ENCODE measurements at places on chromosomes 6 and 20. TPM values are rescaled to one million over a fixed set of nuclear protein-coding genes. Genes with fewer than 3 reads are reported as not detected.

GRCh38 chr6:144063744-144064401 lies 31.5 kb downstream of the SF3B5 start:
- peak; percentile 76 for DNase-seq

DNA sequence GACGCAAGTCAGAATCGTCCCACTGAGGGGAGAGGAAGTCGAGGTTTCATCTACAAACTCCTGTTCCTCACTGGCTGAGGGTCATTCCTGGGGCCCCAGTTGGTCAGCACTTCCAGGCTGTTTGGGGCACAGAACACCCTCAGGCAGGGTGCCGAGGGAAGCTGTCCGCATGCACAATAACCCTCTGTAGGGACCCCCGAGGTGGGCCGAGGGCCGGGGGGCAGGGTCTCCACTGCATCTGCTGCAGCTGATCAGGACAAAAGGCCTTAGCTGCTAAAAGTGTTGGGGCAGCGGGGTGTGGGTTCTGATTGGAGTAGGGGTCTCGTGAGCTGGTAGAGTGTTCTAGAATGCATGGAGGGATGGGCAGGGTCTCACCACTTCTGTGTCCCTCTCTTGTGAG lies 125.1 kb downstream of the TOX2 start:
- no peak for DNase-seq

GRCh38 chr6:16769986-16770376 lies 8.7 kb upstream of the ATXN1 start:
- no peak for DNase-seq

DNA sequence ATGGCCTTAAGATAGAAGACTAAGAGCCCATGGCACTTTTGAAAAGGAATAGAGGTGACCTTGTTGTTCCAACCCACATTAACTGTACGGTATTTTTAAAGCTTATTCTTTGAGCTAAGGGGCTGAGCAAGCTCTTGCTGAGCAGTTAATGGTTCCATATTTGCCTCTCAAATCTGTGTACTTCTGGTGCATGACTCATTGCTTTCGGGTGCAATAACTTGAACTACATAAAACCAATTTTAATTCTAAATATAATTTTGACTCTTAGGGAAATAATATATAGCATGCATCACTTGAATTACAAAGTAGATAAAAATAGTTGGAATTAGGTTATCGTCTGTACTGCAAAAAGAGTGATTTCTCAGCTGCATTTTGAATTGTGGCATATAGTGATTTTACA lies 348.1 kb upstream of the CITED2 start:
- DNase-seq = no peak

TSPO2 gene
- polyA plus RNA-seq = 0.60 TPM
